ENCODE measurements at places on chromosomes 6 and 20. TPM values are rescaled to one million over a fixed set of nuclear protein-coding genes. Genes with fewer than 3 reads are reported as not detected.

ABT1 gene
- 10.4 TPM for total RNA-seq

TFAP2D gene
- not detected for total RNA-seq

FOXQ1 gene
- total RNA-seq = not detected

PLCB4 gene
- 2.7 TPM for total RNA-seq

BTN1A1 gene
- not detected for total RNA-seq

ESR1 gene
- under 0.01 TPM for total RNA-seq

QKI gene
- total RNA-seq = 77.8 TPM

SAYSD1 gene
- 5.3 TPM for total RNA-seq

POLH gene
- total RNA-seq = 27.6 TPM

TREM2 gene
- total RNA-seq = 0.14 TPM

WFDC2 gene
- total RNA-seq = not detected

SLC12A5 gene
- total RNA-seq = 0.30 TPM

BMP7 gene
- not detected for total RNA-seq

PI16 gene
- total RNA-seq = 0.59 TPM

HLA-DOA gene
- not detected for total RNA-seq

TRIM26 gene
- total RNA-seq = 15.1 TPM

PPARD gene
- 8.0 TPM for total RNA-seq

MYT1 gene
- total RNA-seq = not detected

SMOC2 gene
- total RNA-seq = not detected
